Activated CD4-positive, alpha-beta T cell treated with anti-CD3 and anti-CD28 coated beads, Interleukin-2, amount 10 ng/mL, durations not matched to agents 24 days and 14 days (primary cell): ENCODE measurements at places on chromosomes 2 and 18.

DNA sequence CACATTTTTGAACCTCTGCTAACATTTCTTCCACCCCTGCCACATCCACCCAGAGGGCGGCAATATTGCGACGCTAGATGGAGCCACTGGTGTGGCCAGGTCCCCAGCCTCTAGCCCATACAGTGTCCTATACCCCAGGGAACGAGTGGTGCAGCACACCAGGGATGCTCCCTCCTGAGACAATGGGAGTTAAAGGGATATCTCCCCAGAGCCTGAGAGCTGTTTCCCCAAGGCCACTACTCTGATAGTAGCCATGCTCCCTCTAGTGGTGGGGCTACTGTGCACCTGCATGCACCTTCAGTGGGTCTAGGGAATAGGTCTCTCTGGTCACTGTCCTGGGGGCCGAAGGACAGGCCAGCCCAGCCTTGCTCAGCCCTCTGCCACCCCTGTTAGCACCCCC lies 336.4 kb upstream of the FSHR start:
- DNase-seq = peak; percentile 58

DNA sequence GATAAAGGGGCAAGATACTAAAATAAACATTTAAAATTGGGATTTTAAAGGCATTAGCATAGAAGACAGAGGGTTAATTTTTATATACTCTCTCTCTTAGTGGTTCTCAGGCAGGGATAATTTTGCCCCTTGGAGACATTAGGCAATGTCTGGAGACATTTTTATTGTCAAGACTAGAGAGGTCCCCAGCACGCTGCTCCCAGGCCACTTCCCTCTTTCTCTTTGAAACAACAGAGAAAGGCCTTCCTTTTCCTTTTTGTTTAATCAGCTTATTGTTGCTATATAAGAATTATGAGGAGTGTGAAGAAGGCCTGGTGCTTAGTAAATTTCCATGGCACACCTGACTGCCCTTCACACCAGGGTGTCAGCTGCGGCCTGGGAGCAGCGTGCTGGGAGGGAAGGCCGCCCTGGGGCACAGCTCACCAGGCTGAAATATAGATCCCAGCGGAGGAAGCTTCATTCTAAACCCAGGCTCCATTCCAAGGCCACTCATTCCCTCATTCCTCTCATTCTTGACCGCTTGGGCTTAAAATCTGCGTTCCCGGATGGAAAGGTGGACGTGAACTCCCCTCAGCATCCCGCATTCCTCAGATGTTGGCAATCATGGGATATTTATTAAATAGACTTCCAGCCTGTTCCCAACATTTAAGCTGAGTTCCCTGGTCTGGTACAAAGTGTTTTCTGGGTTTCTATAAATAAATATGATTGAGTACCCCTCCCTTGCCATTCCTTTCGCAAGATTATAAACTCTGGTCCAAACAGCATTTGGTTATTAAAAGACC lies 22.5 kb downstream of the SLC14A2 start:
- DNase-seq = no peak

- DNase-seq = no peak
These were observed 42.6 kb downstream of the CMPK2 start for GRCh38 chr2:6823111-6823510.

DNA sequence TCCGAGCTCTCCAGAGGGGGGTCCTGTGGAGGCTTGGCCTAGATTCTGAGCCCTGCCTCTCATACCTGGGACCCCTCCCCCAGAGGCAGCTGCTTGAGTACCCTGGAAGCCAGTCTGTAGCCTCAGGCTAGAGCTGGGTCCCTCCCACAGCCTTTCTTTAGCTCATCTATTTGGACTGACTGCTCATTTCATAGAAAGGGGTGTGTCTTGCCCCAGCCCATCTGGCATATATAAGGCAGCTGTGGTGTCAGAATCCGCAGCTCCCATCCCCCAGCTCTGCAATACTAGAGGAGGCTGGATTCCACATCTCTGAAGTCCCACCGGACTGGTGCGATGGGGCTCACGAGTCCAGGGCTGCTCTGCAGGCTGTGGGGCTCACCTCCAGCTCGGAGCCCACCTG lies 26.1 kb downstream of the MPHOSPH10 start:
- no peak for DNase-seq

- DNase-seq = no peak
These were observed 249.9 kb upstream of the THUMPD2 start for GRCh38 chr2:40028792-40029488.

DNA sequence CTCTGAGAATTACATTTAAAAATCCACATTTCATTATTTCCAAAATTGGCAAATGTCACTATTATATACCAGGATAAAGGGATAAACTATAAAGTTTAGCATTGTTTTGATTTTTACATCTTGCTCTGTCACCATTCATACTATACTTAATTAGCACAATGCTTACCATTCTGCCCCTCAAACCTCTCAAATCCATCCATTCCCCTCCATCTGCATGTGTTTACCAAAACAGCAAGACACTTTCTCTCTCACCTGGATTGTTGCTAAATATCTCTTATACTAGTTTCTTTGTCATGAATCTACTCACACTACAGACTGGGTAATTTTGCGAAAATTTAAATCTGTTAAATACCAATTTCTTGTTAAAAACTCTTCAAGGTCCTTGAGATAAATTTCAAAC lies 496.1 kb downstream of the NR4A2 start:
- DNase-seq = no peak

DNA sequence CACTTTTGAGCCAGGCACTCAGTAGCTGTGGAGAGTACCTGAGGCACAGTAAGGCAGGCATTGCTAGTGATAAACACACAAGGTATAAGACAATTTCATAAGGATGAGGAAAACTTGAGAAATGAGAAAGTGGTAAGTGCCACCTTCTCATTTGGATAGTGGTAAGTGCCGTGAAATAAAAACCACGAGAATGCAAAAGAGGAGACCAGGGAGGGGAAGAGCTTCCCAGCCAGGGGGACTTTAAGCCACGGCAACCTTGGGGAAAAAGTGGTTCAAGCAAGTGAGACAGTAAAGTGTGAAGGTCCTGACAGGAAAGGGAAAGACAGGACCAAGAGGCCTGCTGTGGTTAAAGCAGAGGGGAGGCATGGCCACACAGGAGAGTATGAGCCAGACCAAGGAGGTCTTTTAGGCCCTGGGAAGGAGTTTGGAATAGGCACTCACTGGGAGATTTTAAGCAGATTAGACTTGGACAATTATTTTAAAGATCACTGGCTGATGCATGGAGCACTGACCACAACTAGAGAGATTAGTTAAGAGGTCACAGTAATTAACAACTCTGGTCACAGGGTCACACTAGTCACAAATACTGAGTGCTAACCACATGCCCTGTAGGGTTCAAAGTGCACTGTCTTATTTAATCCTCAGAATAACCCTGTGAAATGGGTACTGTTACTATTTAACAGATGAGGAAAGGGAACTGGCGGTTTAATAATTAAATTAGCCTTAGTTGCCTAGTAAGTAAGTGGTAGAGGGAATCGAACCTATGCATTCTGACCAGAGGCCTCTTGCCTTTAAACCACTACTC lies 50.1 kb downstream of the THOC1 start:
- no peak for DNase-seq

GRCh38 chr2:11051280-11051679 lies 104.0 kb upstream of the SLC66A3 start:
- no peak for DNase-seq

GRCh38 chr18:24964216-24964615 lies 387.8 kb downstream of the ZNF521 start:
- no peak for DNase-seq

GRCh38 chr2:223102040-223102400 lies 50.0 kb downstream of the KCNE4 start:
- no peak for DNase-seq

DNA sequence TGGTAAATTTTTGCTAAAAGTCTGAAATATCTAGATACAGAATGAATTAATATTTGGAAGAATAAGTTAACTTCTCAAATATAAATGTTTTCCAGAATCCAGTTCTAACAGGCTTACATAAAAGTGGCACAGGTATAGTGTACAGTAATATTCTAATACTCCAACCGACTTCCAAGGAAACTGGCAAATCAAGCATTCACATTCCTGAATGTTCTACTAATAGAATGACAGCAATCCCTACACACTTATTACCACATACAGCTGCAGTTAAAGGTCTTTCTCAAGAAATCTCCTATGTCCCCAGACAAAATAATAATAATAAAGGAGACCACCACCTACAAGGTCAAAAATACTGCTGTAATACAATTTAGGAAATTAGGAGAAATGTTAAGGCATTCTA lies 31.9 kb downstream of the TMEM131 start:
- no peak for DNase-seq

- DNase-seq = peak; percentile 67
These were observed 76.9 kb downstream of the MBP start for GRCh38 chr18:77055429-77056300.

DNA sequence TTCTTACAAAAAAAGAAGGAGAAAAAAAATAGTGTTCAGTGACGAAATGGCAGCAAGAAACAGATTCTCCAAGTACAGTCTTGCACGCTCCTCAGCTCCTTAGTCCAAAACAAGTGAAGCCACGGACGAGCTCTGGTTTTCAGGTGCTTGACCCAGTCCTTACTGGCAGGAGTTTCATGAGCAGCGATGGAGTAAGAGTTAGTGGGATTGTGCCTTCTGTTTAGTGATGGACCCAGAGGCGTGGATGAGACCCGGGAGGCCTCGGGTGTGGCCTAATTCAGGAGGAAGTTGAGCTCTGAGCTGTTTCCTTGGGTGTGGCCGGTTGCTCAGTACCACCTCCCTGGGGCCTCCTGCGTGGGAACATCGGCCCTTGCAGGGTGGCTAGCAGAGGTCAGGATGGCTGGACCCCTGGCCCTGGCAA lies 52.0 kb downstream of the KIF5C start:
- DNase-seq = peak; percentile 82

DNA sequence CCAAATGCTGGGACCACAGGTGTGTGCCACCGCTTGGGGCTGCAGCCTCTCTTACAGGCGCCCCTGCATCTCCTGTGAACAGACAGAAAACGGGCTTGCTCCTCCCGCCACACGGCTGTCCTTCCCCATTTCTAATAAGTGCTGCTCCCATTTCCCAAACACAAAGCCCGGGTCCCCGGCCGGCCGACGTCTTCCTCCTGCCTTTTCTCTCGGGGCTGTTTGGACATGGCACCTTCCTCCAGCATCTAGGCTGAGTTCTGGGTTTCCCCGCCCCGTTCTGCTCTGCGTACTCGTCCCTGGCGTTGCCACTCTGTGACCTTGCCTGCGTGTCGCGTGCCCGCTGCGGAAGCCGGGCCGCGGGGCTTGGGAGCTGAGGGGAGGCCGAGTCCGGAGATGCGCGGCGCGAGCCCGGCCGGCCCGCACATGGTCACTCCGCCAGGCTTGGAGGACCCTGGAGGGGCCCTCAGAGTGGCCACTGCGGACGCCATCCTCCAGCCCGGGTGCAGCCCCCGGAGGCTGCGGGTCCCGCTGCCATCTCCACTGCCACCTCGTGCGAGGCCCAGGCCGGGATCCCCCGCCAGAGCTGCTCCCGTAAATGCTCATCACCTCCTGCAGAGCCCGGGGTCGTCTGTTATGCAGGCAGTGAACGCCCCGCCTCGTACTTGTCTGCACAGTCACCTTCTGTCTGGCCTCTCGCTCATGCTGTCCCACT lies 26.3 kb downstream of the PRELID3A start:
- no peak for DNase-seq

GRCh38 chr18:42068030-42068429 lies 113.0 kb downstream of the PIK3C3 start:
- no peak for DNase-seq

- DNase-seq = no peak
These were observed 264.5 kb downstream of the BCL2 start for GRCh38 chr18:63054901-63055584.

- DNase-seq = peak; percentile 64
These were observed at the start of gene SCN2A for GRCh38 chr2:165239230-165239629. SCN2A (plus strand) TSS chr2:165239414; CDS start chr2:165295824, 56,410 bp downstream.

GRCh38 chr2:104502901-104503300 lies 351.0 kb upstream of the POU3F3 start:
- no peak for DNase-seq
